CD4-positive, alpha-beta memory T cell (primary cell): ENCODE measurements at places on chromosomes 1 and 21.

DNA sequence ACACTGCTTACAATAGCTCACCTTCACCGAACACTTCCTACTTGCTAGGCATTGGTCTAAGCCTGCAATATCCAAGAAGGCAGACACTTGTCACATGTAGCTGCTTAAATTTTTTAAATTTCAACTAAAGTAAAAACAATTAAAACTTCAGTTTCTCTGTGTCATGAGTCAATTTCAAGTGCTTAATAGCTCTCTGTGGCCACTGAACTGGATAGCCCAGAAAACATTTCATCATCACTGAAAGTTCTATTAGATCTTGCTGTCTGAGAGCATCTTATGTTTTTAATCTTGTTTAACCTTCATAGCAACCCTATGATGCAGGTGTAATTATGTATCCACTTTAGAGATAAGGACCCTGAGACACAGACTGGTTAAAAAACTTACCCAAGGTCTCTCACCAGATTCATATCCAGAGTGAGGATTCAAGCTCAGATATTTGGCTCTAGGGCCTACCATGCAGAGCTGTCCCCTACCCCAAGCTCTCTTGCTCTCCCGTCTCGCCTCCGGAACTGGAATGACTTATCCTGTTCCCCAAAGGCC is 2.6 kb upstream of the FCRL6 start:
- DNase-seq, result no peak

- DNase-seq, result no peak
Observed at GRCh38 chr1:159229260-159229885, 24.7 kb downstream of the ACKR1 start.

DNA sequence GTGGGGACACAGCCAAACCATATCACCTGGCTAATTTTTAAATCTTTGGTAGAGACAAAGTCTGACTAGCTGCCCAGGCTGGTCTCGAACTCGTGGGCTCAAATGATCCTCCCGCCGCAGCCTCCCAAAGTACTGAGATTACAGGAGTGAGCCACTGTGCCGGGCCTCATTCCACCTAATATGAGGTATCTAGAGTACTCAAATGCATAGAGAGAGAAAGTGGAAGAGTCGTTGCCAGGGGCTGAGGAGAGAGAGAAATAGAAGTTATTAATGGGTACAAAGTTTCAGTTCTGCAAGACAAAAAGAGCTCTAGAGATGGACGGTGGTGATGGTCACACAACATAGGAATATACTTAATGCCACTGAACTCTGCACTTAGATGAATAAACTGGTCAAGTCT is 119.6 kb downstream of the TOMM20 start:
- no peak for DNase-seq

- DNase-seq, result no peak
Observed at GRCh38 chr1:67823615-67824014, 9.7 kb downstream of the GNG12 start.

DNA sequence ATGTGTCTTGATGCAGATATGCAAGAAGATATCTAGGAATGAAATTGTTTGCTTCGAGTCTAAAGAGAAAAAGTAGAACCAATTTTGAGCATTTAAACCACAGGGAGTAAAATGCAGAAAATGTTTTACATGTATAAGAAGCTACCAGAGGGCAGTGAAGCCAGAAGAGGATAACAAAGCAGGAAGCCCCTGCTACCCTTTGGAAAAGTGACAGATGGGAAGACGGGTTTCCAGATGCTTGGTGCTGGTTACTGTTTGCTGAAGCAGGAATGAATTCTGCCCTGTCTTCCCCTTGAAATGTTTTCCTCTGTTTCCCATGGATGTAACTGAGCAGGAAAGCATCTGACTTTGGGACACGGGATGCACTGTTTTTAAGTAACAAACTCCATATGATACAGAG is 822.2 kb downstream of the MRPL39 start:
- DNase-seq, result no peak

DNA sequence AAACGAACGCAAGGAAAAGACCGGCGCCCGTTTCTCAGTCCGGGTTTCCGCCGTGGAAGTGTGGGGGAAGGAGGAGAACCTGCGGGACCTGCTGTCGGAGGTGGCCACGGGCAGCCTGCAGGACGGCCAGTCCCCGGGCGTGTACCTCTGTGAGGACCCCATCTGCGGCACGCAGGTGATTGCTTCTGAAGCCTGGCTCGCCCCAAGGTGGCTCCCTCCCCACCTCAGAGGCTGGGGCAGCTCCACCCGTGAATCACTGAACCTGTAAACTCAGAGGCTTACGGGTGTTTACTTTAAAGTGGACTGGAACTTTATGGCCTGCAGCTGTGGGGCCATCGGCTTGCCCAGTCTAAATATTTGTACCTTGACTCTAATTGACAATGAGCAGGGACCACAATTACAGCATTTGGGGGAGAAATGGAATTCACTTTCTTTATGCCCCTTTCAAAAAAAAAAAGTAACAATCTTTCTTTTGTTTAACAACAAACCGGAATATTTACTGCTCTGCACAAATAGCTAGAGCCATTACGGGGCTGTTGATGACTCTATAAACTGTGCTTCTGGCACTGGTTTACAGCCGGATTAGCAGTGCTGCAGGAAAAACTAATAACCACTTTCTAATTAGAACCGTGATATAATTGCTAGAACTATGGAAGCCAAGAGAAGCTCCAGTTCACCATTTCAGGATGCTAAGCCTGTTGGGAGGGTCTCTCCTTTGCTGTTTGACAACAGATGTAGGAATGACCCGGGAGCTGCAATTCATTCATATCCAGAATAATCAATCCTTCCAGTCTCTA is 454.8 kb downstream of the KIF26B start:
- DNase-seq, result no peak

GRCh38 chr1:41419584-41420295 is 58.5 kb downstream of the FOXO6 start:
- no peak for DNase-seq

DNA sequence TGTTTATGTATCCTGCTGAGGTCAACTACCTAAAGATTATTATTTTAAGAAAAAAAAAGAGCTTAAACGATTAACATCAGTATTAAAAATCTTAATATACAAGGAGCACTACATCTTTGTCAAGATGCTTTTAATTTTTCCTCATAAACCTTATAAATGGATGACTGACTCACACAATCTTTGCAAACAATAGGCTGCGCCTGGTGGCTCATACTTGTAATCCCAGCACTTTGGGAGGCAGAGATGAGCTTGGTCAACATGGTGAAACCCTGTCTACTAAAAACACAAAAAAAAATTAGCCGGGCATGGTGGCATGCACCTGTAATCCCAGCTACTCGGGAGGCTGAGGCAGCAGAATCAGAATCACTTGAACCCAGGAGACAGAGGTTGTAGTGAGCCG is 1.7 kb downstream of the KHDC4 start:
- no peak for DNase-seq

DNA sequence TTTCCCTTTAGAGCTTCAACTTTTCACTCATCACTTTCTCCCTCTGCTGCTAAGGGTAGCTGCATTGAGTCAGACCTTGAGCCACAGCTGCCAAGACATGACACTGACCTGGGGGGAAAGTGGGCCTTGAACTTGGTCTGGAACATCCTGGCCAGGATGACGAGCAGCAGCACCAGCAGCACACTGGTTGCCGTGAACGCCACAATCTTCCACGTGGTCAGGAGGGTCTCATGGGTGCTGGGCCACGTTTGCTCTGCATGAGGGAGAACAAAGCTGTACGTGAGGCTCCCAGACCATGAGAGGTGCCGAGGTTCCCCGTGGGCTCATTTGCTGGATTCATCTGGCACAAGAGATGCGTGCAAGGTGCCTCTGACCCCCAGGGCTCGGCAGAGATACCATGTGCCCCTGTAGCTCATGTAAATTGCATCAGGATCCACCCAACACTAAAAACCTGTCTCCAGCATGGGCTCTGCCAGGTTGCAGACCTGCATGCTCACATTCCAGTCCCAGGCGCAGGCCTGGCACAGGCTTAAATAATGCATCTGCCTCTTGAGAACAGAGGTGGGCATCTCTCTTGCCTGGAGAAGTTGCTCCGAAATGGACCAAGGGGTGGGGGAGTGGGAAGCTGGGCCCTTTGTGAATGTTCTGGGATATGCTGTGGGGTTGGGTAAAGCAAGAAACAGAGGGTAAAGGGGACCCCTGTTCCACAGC is 84.6 kb upstream of the TLR5 start:
- DNase-seq, result no peak

- DNase-seq, result no peak
Observed at GRCh38 chr1:117567976-117568375, 37.9 kb upstream of the TENT5C start.

GRCh38 chr1:239527051-239527693 is 140.8 kb downstream of the CHRM3 start:
- DNase-seq, result no peak

DNA sequence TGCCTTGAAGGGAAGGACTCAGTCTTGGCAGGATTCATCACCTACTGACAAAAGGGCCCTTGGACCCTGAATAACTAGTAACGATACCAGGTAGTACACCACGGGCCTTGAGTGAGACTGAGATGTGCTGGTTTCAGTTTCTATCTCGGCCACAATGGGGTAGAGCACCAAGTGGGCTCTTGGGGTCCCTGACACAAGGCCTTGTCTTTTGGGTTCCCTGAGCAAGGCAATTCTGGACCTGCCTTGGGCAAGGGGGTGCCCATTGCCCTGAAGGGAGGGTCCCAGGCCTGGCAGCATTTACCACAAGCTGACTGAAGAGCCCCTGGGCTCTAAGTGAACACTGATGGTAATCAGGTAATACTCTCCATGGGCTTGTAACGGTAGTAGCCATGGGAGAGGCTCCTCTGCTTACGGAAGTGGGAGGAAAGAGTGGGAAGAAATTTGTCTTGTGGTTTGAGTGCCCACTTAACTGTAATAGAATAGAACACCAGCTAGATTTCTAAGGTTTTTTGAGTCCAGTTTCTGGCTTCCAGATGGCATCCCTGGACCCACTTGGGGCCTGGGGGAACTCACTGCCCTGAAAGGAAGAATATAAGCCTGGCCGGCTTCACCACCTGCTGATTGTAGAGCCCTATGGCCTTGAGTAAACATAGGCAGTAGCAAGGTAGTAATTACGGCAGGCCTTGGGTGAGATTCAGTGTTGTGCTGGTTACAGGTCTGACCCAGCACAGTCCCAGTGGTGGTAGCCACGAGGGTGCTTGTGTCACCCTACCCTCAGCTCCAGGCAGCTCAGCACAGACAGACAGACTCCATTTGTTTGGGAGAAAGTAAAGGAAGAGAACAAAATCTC is 58.5 kb downstream of the WDR4 start:
- no peak for DNase-seq

DNA sequence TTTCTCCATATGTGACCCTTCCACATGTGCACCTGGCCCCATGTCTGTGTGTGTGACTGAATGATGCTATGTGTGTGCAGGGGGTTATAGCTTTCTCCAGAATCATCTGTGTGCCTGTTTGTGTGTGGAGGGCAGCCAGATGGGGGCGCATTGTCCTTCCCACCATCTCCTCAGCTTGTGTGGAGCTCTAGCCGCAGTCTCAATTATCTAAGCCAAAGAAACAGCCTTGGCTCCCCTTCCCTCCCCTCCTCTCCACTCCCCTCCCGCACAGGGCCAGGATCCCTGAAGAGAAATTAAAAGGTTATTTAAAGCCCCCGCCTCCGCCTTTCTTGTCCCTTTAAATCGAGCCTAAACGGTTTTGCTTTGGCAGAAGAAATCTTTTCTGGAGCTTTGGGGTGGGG is 1.8 kb upstream of the DMBX1 start:
- no peak for DNase-seq

GRCh38 chr1:165520646-165521045 is 23.2 kb upstream of the LRRC52 start:
- no peak for DNase-seq

- DNase-seq, result no peak
Observed at GRCh38 chr1:33157131-33157530, 24.7 kb downstream of the TRIM62 start.

DNA sequence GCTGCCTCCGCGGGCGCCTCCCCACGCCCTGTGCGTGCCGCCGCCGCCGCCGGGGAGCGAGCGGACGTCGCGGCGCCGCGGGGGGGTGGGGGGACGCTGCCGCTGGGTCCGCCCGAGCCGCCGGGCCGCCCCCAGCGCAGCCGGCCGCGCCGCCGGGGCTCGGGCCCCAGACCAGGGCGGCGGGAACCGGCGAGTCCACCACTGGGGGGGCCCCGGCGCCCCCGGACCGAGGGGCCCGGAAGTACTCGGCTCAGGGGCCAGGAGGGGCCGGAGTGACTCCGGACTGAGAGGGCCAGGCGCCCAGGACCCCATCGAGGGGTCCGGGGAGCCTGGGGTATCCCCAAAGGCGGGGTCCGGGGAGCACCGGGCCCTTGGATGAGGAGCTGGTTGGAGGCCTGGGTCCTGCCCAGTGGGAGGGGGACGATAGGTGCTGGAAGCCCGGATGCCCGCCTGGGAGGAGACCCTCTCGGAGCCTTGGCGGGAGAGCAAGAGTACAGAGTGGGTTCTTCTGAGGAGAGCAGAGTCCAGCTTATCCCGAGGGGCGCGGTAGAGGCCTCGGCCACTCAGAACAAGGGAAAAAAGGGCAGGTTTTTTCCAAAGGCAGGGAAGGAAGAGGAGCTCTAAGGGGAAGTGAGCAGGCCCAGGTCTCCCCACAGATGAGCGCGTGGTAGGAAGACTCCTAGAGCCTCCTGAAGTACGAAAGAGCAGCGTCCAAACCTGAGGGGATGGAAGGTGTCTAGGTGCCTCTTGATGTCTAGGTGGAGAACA is 556 bp downstream of the GMEB1 start:
- no peak for DNase-seq

DNA sequence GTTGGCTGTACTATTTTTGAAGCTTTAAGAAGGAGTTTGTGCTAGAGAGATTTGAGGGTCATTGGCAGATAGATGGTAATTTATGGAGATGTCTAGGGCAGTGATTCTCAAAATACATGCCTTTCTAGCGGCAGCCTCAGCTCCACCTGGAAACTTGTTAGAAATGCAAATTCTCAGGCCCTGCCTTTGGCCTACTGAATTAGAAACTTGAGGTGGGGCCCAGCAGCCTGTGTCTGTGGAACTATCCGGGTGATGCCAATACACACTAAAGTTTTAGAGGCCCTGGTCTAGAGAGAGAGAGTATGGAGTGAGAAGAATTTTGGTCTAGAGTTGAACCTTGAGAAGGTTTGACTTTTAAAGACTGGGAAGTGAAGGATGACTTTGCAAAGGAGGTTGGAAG is 82.5 kb downstream of the CDC14A start:
- no peak for DNase-seq

DNA sequence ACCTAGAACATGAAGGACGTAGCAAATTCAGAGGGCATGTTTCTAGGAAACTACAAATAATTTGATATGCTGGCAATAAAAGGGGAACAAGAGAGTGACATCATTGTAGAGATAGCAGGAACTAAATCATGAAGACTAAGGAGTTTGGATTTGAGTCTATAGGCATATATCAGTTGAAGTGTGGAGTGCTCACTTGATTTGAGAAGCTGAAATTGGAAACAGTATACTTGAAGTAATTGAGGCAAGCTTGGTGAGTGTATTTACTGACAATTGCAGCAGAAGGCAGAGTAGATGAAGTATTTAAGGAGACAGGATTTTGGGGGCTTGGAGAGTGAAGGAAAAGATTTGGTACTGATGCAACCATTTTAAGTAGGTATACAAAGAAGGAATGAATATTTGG is 6.4 kb upstream of the TMCO2 start:
- no peak for DNase-seq

GRCh38 chr21:35565204-35565611 is 495.1 kb downstream of the SETD4 start:
- no peak for DNase-seq
